ENCODE measurements at places on chromosomes 7 and 10.
A peak's percentile ranks its signal among the peaks of the same experiment; 100 is the strongest.

- no peak for DNase-seq
Measured at GRCh38 chr7:131722371-131722770, 165.9 kb upstream of the PODXL start.

- DNase-seq, result no peak
Measured at GRCh38 chr7:37342176-37342687, 106.4 kb downstream of the ELMO1 start.

GRCh38 chr7:81710751-81711150 lies 59.1 kb downstream of the HGF start:
- no peak for DNase-seq

DNA sequence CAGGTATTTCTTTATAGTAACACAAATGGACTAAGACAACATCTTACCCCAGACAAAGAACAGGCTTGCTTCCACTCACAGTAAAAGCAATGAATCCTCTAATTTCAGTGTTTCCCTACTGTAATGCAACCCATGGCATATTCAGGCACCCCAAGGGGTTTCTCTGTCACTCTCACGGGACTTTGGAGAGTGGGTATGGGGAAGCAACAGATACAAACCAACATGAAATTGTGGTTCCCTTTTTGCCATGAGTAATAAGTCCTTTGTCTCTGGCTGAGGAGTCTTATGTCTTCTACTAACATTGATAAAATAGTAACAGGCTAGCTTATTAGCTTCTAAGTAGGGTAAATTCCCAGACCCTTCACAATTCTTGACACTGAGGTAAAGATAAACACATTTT lies 51.4 kb upstream of the AOAH start:
- DNase-seq, result no peak

DNA sequence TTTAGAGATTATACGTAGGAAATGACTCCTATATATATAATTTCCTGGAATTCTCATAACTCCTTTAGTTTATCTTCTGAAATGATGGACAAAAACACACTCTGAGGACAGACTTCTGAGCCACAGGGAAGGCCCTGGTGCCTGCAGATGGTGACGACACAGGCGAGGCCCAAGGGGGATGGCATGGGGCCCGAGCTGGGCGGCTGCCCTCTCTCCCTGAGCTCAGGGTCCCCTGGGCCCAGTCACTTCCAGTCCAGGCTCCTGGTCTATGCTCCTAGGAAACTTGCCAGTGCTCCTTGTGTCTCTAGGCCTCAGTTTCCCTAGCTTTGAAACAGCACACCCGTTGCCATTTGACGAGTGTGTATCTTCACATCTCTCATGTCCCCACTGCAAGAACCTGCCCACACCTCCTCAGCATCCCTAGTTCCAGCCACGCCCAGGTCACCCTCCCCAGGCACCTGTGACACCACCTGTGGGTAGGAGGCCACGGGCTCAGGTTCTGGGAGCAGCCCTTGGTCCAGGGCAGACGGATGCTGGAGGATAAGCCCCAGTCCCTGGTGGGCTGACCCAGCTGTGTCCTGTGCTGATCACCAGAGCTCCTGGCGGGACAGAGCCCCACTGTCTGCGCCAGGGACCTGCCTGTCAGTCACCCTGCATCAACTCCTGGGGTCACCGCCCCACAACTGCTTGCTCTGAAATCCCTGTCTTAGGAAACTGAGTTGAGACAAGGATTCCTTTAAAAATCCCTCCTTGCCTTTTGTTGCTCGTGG lies 23.4 kb upstream of the SHH start:
- DNase-seq, result no peak

GRCh38 chr7:25329815-25330214 lies 101.5 kb upstream of the NPVF start:
- no peak for DNase-seq

DNA sequence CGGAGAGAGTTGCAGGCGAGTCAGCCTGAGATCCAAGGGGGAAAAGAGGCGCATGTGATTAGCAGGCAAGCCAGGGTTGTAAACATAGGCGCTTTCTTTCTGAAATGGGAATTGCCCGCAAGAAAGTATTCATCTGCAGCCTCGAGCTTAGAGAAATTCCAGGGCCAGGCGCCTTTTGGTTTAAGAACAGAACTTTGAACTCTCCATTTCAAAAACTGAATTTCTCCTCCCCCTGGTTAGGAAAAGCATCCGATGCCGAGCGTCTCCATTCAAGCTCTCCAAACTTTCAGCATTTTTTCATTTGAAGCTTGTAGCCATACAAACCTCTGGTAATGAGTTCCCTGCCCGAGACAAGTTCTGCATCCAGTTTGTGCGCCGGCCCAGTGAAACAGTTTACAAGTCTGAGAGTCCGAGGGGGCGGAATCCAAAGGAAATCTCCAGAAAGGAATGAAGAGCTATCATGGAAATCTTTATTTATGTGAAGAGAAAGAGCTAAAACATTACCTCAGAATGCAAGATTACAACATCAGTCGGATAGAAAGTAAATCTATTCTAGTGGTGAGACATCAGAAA lies 69.9 kb downstream of the FAM204A start:
- no peak for DNase-seq

DNA sequence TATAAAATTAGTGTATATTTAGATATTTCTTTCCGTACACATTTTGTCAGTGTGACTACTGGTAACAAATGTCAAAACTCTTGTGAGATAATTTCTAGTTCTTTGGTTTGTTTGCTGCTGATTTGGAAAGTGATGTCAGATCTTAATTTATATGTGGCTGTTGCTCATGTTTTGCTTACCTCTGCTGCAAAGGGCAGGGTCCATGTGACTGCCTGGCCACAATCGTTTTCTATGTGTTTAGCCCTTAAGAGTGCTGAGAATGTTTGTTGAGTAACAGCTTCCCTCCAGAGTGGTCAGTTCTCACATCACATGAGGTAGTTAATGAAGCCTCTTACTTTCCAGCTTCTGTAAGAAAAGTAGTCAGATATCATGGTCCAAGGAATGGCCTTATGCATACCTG lies 4.2 kb downstream of the NRBF2 start:
- no peak for DNase-seq

- DNase-seq, result peak; percentile 10
Measured at GRCh38 chr7:143286522-143286890, 1.6 kb upstream of the CASP2 start.

DNA sequence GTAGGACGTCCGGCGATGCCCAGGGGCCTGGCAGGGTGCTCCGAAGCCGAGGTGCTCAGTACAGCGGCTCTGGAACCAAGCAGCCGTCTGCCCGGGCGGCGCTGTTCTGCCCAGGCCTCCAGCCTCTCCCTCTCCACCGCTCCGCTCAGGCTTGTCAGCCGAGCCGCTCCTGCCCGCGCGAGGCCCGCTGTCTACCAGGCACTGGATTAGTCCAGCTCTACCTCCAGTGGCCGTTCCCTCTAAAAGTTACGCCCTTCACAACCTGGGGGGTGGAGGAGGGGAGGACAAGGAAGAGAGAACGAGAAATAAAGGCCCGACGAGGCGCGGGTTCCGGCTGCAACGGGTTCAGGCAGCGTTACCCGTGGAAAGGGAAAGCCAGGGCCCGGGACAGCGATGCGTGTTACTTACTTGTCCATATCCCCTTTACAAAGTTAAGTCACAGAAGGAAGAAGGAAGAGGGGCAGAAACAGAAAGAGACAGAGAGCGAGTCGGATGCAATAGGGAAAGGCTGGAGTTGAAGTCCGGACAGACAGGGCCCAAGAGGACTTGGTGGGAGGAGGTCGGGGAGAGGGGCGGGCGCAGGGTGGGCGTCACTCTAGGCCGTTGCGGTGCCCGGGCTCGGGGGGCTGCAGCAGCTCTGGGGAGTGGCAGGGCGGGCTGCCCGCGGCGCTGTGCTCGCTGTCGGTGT lies 2.8 kb downstream of the SP8 start:
- no peak for DNase-seq

GRCh38 chr10:4826792-4827324 lies 851 bp downstream of the AKR1E2 start:
- no peak for DNase-seq

GRCh38 chr7:20153567-20153966 lies 63.6 kb downstream of the MACC1 start:
- no peak for DNase-seq

DNA sequence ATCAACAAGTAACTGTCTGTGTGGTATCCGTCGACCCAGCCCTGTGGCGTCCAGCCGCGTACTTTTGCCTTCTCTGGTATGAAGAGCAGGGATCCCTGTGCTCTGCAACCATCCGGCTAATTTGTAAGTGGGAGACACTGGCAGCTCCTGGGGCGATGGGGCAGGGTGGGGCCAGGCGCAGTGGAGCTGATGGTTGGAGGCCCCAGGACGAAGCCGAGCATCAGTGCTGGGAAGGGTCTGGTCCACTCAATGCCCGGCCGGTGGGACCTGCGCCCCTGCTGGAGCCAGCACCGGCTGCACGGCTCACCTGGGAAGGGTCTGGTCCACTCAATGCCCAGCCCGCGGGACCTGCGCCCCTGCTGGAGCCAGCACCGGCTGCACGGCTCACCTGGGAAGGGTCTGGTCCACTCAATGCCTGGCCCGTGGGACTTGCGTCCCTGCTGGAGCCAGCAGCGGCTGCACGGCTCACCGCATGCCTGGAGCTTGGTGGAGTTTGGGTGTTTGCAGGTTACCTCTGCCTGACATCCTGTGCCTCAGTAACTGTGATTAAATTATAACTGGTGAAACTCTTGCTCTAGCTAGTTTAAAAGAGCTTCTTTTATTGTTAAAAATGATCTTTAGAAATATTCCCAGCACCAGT lies 96.1 kb downstream of the NKX6-2 start:
- DNase-seq, result no peak

DNA sequence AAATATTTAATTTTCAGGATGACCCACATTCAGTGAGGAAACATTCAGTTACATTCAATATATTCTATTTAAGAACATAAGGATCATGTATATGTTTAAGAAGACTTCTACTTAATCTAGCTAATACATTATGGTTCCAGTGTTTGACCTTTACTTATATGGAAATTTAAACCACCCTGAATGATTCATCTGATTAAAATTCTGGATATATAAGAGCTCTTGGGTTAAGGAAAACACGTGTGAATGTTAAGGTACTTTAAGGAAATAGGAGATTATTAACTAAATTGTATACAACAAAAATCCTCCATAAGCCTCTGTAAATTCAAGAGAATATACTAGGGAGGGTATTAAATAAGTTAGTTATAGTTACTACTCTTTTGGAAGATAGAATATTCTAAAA lies 40.9 kb downstream of the HDAC9 start:
- no peak for DNase-seq

- DNase-seq, result no peak
Measured at GRCh38 chr10:48684792-48685623, at the start of gene WDFY4. WDFY4 (plus strand) TSS chr10:48684873; CDS start chr10:48709733, 24,860 bp downstream.

DNA sequence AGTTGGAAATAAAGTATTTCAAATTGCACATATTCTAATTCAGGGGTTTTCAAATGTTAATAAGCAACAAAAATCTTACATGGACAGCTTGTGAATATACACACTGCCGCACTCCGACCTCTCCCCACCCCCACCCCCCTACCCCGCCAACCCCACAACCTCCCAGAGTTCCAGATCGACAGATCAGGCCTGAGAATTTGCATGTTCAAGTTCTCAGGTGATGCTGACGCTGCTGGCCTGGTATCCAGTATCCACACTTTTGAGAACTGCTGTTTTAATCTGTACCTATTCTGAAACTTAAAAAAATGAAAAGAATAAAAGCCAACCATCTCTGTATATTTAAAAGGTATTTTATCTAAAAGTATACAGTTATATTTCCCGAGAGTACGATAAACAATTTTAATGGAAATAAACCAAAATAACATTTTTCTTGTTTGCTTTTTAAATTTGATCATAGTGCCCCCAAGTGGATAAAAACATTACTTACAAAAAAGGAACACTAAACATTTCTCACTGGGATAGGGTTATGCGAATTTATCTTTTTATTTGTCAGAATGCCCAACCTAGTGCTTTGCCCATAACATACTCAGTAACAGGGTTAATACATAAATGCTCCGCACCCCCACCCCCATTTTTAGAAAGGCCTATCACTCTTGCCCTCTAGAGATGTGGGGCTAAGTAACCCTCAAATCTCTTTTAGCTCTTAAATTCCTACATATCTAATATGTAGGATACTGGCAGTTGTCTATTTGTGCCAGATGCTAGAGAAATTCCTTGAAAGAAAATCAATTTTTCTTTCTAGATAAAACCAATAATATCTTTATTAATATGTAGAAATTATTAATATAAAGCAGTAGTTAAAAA lies 166.3 kb downstream of the RNF133 start:
- no peak for DNase-seq

DNA sequence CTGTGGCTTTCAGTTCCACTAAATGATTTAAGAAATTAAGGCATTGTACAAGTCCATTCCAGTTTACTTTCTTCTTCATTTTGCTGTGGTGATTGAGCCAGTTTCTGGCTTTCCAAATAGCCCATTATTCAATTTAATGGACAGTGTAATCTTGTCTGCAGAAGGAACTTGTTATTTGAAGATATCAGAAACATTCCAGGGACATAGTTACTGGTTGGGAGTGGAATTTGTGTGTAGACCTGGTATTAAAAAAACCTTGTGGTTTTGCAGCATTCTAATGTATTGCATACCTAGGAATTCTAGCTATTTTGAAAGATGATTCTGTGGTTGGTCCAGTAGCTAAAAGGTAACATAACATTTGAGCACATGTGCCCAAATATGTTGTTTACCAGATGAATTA lies 72.2 kb downstream of the MCU start:
- no peak for DNase-seq

DNA sequence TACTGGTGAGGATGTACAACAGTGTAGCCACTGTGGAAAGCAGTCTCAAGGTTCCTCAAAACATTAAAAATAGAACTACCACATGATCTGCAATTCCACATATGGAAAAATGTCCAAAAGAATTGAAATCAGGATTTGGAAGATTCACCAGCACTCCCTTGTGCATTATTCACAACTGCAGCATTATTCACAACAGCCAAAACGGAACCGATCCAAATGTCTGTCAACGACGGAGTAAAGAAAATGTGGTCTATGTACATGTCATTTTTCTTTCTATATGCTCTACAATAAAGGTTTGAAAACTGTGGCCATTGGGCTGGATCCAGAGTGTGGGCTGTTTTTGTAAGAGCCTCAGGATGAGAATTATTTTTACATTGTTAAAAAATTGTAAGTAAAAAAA lies 1206.1 kb upstream of the CELF2 start:
- no peak for DNase-seq

- DNase-seq, result no peak
Measured at GRCh38 chr10:114084215-114084614, 40.5 kb downstream of the ADRB1 start.

DNA sequence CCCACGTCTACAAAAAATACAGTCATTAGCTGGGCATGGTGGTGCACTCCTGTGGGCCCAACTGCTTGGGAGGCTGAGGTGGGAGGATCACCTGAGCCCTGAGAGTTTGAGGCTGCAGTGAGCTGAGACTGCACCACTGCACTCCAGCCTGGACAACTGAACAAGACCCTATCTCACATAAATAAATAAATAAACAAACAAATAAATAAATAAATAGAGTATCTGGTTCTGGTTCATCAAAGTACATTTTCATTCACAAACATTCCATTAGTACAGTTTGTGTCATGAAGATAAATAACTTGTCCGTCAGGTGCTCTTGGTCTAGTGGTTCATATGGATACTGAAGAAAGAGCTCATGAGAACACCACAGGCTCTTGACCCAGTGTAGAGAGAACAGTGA lies 96.4 kb downstream of the RSU1 start:
- DNase-seq, result no peak

GRCh38 chr7:155796381-155797261 lies 15.6 kb downstream of the SHH start:
- peak; percentile 80 for DNase-seq

- DNase-seq, result no peak
Measured at GRCh38 chr10:71996592-71997371, 32.6 kb downstream of the CHST3 start.

Data from K562 (cell line).